Stimulated activated CD8-positive, alpha-beta memory T cell treated with anti-CD3 and anti-CD28 coated beads, Interleukin-2, amount 100 ng/mL, for 1 hour (primary cell): ENCODE measurements at places on chromosomes 1 and 21.

- DNase-seq: peak; percentile 91
These were observed at the start of gene ZMPSTE24 for GRCh38 chr1:40257688-40258444. Gene ZMPSTE24, plus strand, starts transcription at chr1:40258236. Its CDS starts 36 bp downstream, at chr1:40258272.

DNA sequence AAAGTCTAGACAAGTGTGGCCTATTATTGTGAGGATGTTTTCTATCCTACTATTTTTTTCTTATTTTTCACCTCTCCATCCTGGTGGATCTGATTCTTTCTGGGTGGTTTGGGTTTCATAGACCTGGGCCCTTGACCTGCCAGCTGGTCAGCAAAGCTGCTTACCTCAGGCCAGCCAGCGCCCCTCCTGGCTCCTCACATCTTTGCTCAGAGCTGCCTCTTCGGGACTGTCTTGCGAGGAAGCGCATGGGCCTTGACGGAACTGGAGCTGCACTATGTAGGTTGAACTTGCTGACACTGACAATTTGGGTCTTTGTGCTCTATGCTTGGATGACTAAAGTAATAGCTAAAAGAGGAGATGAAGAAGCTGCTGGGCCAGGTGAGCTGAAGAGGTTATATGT, 138.5 kb upstream of the SYT6 start:
- no peak for DNase-seq

DNA sequence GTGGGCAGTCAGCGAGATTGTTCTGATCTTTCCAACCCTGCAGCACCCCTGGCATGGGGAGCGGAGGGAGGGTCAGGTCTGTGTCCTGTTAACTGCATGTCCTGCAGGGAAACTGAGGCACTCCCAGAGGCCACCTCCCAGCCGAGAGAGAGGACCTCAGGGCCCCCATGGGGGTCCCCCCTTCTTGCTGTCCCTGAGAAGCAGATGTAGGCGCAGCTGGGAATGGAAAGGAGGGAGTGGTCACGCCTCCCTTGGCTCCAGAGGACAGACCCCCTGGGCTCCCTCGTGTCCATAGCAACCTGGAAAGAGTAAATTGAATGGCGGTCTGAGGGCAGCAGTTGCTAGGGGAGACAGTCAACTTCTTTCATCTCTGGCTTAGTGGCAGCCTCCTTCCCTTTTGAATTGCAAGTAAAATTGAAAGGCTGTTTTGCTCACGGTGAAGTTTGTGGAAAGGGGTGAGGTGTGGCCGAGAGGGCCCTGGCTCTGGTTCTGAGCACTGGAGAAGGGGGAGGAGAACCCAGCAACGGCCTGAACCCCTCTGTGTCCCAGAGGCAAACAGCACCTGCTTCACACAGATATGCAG, 4.9 kb downstream of the CROCC start:
- no peak for DNase-seq

- DNase-seq: no peak
These were observed 3.6 kb upstream of the LCE5A start for GRCh38 chr1:152506899-152507498.

- no peak for DNase-seq
These were observed 2.5 kb downstream of the ABCA4 start for GRCh38 chr1:94118471-94118870.

- DNase-seq: no peak
These were observed 138.8 kb upstream of the RUNX3 start for GRCh38 chr1:25068829-25069228.

GRCh38 chr1:25694167-25695007, 77.8 kb downstream of the MAN1C1 start:
- DNase-seq: no peak

DNA sequence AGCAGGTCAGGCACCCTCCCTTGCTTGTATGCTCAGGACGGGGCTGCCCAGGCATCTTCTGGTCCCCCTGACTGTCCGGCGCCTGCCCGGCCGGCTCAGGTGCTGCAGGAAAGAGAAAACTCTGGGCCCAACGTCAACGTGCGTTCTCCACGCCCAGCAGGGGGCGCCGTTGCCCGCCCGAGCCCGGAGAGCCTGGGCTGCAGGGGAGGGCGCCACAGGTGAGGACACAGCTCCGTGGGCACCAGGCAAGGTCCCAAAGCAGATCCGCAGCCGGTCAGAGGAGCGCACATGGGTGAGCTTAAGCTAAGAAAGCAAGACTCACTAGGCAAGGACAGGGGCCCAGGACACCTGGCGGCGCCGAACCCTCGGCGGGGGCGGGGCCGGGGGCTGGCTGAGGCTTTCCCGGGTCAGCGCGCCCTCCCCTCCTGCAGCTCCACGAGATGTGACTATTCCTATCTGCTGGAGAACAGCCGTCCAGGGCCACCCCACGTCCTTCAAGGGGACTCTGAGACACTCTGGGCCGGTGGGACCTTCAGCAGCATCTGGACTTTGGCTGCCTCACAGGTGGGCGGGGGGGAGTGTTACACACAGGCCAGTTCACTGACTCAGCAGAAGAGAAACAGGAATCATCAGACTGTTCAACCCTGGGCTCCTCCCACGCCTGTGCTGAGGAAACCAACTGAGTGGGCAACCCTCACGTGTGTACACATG, 29.3 kb downstream of the KRTAP10-1 start:
- peak; percentile 69 for DNase-seq

DNA sequence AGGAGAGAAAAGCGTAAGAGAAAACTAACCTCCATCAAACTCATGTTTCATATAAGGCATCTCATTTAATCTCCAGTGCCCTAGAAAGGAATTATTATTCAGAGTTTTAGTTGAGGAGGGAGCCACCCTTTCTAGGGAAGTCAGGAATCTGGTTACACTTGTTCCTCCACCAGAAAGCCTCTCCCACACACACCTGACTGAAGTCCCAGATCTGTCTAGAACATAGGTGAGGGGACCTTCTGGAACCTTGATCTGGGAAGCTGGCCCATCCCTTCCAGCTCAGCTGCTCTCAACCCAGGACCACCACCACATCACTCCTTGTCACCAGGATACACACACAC, 1.9 kb upstream of the DENND2D start:
- no peak for DNase-seq

DNA sequence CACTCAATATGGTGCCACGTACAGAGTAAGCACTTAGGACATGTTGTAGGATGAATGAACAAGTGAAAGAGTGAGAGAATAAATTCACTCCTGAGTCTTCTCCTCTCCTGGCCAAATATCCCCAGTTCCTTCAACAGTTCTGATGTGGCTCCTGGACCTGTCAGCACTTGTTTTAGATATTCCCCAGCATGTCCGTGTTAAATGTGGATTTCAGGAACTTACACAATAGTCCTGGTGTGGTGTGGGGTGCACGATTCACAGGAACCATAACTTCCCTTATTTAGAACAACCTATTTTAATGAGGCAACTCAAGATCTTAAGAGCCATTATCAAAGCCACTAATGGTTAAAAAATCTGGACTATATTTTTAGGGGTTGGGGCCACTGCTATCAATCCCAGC, 39.0 kb upstream of the MYSM1 start:
- no peak for DNase-seq
